ENCODE measurements at places on chromosomes 1 and 21.
A peak's percentile ranks its signal among the peaks of the same experiment; 100 is the strongest.

GRCh38 chr1:55970526-55971110 lies 608.7 kb downstream of the PLPP3 start:
- no peak for DNase-seq

- DNase-seq, result no peak
Measured at GRCh38 chr1:25544243-25544764, 898 bp downstream of the LDLRAP1 start.

DNA sequence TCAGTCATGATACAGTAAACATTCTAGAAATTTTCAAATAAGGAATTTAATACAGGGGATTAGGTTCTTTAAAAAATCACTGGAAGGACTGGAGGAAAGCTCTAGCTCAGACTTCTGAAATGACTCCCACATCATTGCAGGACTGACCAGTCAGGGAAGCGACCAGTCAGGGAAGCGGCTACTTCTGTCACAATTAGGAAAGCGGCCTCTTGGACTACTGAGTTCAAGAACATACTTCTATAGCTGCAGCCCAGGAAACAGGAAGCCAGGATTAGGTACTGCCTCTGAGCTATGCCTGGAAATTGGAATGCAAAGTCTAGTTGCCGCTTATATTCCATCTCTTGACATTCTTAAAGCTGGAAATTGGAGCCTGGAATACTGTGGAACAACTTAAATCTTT lies 45.5 kb downstream of the USP25 start:
- DNase-seq, result no peak

DNA sequence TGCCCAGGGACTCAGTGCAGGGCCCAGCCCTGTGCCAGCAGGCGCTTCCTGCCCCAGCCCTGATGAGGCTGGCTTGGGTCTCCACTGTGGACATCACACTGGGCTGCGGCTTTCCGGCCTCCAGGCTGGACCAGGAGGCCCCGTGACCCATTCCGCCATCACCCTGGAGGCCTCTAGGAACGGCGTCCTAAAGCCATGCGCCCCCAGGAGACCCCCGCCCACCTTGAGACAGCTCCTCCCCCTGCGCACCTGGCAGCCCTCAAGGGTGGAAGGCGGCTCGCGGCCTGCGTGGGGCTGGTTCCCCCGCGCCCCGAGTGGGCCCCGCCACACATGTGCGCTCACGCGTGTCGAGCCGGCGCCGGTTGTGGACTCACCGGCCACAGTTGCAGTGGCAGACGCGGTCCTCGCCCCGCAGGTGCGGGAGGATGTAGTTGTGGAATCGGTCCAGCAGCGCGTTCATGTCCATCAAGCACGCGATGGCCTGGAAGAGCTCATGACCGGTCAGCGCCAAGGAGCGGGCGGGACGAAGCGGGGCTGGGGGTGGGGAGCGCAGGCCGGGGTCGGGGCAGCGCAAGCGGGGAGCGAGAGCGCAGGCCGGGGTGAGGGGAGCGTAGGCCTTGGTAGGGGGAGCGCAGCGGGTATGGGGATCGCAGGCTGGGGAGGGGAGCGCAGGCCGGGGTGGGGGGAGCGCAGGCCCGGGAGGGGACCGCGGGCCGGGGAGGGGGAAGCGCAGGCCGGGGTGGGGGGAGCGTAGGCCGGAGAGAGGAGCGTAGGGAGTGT lies 924 bp downstream of the TMEM240 start:
- DNase-seq, result no peak

GRCh38 chr1:100188617-100189016 lies 10.6 kb upstream of the LRRC39 start:
- DNase-seq, result no peak

- DNase-seq, result no peak
Measured at GRCh38 chr1:42319128-42319851, 15.7 kb downstream of the FOXJ3 start.

DNA sequence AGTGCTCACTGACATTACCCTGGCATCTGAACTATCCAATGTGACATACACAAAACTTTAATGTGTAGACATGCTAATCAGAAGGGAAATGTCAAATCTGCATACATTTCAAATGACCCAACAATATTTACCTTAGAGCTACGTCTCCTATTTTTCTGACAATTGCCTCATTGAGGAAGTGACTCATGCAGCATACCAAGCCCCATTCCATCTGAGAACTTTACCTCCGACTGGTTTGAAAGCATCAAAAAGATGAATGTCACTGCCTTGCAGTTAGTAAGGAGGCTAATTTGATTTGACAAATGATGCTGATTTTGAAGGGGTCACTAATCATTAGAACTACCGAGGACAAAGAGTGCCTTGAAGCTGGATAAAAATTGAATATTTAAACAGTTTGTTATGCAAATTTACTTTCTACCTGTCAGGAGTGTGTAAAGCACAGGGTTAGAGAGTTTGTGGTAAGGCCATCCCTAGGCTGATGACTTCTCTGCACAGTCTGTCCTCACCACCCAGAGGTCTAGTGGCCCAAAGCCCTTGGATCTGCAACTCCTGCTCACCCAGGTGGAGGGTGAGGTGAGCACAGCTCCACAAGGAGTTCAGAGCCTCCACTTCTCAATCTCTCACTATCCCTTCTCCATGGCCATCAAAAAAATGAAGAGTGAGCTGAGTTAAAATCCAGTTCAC lies 500.3 kb upstream of the C1orf87 start:
- no peak for DNase-seq

- DNase-seq, result peak; percentile 33
Measured at GRCh38 chr1:11337580-11338073, 64.6 kb downstream of the UBIAD1 start.

DNA sequence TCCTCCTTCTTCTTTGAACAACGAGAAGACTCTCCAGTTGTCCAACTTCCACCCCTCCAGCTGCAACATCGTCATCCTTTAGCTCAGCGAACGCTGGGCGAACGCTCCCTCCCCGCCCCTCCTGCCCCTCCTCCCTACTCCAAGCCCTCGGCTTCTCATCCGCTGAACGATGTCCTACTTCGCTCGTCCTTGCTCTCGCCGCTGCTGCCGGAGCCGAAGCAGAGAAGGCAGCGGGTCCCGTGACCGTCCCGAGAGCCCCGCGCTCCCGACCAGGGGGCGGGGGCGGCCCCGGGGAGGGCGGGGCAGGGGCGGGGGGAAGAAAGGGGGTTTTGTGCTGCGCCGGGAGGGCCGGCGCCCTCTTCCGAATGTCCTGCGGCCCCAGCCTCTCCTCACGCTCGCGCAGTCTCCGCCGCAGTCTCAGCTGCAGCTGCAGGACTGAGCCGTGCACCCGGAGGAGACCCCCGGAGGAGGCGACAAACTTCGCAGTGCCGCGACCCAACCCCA lies at the start of gene BCAN:
TSS of gene BCAN (plus strand) at position 357 of the 504 bp plus-strand sequence. CDS start 3,938 bp downstream, outside the sequence.
- no peak for DNase-seq

DNA sequence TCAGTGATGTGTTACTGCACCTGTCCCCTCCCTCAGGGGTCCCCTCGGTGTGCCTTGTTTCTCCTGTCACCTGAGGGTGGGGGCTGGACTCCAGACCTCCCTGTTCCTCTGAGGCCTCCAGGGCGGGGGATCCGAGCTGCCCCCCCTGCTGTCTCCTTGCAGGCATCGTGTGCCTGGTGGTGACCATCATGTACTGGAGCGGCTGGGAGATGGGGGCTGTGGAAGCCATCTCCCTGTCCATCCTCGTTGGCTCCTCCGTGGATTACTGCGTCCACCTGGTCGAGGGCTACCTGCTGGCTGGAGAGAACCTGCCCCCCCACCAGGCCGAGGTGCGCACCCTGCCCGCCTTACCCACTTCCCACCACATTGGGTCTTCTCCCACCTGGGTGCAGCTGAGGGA lies 56.4 kb downstream of the DISP3 start:
- DNase-seq, result no peak

DNA sequence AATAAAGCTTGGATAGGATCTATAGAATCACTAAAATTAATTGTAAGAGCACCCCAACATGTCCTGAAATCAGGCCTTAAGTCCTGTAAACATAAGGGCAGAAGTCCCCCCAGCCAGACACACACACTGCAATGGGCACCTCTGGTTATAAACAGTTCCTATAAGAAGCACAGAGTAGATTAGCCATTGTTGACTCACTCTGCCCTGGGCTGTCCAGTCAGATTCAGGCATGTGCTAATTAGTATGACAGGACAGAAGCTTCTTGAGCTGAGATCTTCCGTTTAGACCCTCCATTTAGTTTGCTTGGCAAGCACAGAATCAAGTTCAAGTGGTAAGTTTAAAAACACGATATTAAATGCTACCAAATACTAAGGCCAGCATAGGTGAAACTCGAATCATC lies 11.8 kb upstream of the DENND1B start:
- no peak for DNase-seq

- DNase-seq, result no peak
Measured at GRCh38 chr21:41573902-41574690, 66.1 kb upstream of the TMPRSS2 start.

- no peak for DNase-seq
Measured at GRCh38 chr1:25028587-25028906, 98.5 kb upstream of the RUNX3 start.

DNA sequence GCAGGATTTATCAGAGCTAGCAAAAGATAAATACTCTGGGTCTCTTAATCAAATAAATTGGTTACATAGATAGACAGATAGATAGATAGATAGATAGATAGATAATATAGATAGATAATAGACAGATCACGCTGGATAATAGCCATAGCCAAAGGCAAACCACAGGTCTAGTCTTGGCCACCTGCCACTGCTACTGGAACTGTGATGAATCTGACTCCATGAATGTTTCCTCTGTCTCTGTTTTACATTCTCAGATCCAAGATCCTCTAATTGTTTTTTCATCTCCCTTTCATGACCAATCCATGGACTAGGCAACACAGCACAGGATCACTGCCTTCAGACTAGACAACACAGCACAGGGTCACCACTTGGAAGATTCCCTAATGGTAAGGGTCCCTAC lies 444.7 kb upstream of the NFIA start:
- DNase-seq, result no peak

GRCh38 chr1:15272009-15272781 lies 25.2 kb downstream of the FHAD1 start:
- peak; percentile 16 for DNase-seq

DNA sequence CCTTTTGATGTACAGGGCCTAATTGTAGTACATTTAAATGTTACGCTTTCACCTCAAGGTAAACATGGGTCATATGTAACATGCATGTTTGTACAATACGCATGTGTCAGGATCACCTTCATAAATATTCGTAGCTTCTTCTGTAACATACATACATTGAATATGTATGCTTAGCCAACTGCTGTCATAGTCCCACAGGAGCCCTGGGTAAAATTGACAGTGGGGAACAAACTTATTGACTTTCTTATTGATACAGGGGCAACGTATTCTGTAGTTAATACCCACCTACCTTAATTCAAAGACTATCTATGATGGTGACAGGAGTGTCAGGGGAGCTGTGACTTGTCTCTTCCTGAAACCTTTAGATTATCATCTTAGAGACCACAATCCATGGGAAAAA lies 3.7 kb upstream of the REN start:
- DNase-seq, result no peak

GRCh38 chr1:230919207-230919606 lies 50.9 kb upstream of the C1orf198 start:
- no peak for DNase-seq

GRCh38 chr1:151036356-151036755 lies at the start of gene BNIPL:
Gene BNIPL, plus strand, starts transcription at chr1:151036586. Its CDS starts 140 bp downstream, at chr1:151036726.
- no peak for DNase-seq

GRCh38 chr1:69639159-69639558 lies 71.4 kb downstream of the LRRC7 start:
- no peak for DNase-seq

GRCh38 chr1:53477651-53478501 lies 18.7 kb downstream of the DMRTB1 start:
- no peak for DNase-seq

DNA sequence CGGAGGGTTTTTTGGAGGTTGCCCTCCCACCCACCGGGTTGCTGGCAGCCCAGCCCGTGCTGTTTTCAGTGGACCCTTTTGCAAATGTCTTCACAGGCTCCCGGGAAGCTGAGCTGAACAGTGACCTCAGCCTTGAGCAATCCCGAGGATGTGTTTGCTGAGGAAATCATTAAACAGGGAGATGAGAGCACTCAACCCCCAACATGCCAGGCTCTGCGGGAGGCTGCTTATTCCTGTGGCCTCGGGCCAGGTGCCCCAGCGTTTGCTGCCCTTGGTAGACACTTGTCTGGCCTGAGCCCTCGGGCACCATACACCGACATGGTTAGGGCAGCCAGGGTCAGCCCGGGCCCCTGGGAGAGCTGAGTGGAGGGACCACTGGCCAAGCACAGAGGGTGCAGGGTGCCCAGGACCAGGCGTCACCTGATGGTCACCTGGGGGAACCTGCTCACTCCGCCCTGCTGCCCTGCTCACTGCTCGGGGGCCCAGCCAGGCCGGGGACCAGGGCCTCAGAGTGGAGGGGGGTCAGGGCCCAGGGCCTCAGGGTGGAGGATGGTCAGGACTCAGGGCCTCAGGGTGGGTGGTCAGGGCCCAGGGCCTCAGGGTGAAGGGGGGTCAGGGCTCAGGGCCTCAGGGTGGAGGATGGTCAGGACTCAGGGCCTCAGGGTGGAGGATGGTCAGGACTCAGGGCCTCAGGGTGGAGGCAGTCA lies 42.5 kb upstream of the POFUT2 start:
- no peak for DNase-seq

Measured in CD4-positive, CD25-positive, alpha-beta regulatory T cell (primary cell).